ENCODE measurements at places on chromosomes 7 and 10. TPM values are rescaled to one million over a fixed set of nuclear protein-coding genes. Genes with fewer than 3 reads are reported as not detected.

GRCh38 chr7:100171087-100171681 is 2.8 kb upstream of the GAL3ST4 start:
- no peak for DNase-seq
- peaks cover 49% of the 10 kb centered on the region for H3K4me1 ChIP-seq
- H3K4me3 ChIP-seq: peak overlapping the region; percentile 39
- H3K27me3 ChIP-seq: peaks cover 4% of the 10 kb centered on the region
- no peaks in the 10 kb centered on the region for H3K36me3 ChIP-seq

- DNase-seq: no peak
- H3K4me1 ChIP-seq: no peaks in the 10 kb centered on the region
- no peak overlapping the region for H3K27ac ChIP-seq
- H3K27me3 ChIP-seq: no peaks in the 10 kb centered on the region
Observed at GRCh38 chr7:103121641-103122040, 27.3 kb downstream of the NAPEPLD start.

- no peaks in the 10 kb centered on the region for H3K36me3 ChIP-seq
- H3K4me1 ChIP-seq: no peaks in the 10 kb centered on the region
- no peaks in the 10 kb centered on the region for H3K27me3 ChIP-seq
- no peak overlapping the region for H3K4me3 ChIP-seq
- H3K27ac ChIP-seq: no peak overlapping the region
Observed at GRCh38 chr7:16299853-16300252, 121.5 kb downstream of the CRPPA start.

GRCh38 chr10:63466144-63466935 is 563 bp upstream of the JMJD1C start:
- no peaks in the 10 kb centered on the region for H3K27me3 ChIP-seq
- peak overlapping the region; percentile 87 for H3K4me3 ChIP-seq
- peak overlapping the region; percentile 77 for H3K27ac ChIP-seq
- H3K36me3 ChIP-seq: no peaks in the 10 kb centered on the region

DNA sequence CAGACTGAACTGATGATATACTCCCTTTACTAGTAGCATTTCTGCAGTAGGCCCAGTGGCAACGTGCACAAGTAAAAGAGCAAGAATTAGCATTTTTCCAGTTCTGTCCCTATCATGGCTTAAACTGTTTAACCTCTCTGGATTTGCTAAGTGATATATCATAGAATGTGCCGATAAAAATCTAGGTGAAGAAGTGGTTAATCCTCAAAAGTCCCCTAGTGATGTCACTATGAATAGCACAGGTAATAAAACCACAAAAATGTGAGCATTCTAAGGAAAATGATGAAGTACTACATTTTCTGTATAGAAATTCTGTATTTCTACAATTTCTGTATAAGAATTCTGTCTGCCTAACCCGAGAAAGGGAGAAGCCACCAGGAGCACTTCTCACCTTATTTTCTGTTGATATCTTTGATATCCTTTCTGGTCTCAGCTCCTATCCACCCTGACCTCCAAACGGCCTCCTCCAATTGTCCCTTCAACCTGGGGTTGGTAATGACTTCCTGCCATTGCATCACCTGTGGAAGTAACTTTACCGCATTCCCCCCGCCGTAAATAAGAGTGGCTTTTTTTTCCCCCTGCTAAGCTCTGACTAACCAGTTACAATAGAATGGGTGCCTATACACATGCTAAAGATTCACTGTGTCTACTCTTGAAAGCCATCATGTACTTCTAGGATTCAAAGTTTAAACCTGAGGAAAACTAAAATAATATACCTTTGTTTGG is 155.9 kb upstream of the ASAH2 start:
- no peak for DNase-seq
- no peaks in the 10 kb centered on the region for H3K27me3 ChIP-seq
- no peak overlapping the region for H3K27ac ChIP-seq
- H3K4me1 ChIP-seq: no peaks in the 10 kb centered on the region

DNA sequence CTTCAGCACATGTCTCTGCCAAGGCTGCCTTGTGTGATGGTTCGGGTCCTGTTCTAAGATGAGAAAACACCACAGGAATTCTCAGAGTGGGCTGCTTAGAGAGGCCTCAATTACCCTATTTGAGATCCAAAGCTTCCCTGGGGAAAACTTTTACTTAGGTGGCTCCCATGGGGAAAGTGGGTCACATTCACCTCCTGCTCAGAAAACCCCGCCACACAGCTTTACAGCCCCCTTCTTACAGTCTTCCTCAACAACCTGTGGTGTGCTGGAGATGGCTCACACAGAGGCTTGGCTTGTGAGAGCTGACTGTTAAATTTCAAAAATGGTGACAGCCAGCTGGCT is 36.6 kb upstream of the KCNIP2 start:
- no peak overlapping the region for H3K27ac ChIP-seq
- H3K4me1 ChIP-seq: peaks cover 6% of the 10 kb centered on the region
- DNase-seq: no peak
- no peak overlapping the region for H3K4me3 ChIP-seq
- peaks cover 7% of the 10 kb centered on the region for H3K36me3 ChIP-seq

DNA sequence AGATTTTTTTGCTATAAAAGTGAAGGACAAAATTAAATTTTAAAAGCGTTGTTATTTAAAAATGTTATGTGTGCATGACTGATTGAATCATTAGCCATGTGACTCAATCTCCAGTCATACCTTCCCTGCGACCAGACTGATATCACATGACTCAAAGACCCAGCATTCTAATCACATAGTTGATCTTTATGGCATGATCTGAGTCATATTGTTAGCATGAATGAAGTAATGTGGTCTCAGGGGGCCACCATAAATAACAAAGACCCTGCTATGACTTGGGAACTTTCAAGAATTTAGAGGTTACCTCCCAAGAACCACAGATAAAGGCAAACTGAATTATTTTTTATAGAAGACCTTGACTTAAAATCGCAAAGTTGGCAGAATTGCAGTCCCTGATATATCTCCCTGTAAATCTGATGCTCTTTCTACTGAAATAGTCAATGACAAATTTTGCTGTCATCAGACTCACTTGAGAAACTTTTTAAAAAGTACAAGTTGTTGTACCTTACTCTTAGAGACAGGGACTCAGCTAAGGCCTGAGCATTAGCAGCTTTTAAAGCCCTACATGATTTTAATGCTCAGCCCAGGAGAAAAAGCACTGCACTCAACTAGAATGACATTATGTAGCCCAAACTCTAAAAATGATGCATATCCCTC is 717.3 kb downstream of the XPNPEP1 start:
- DNase-seq: no peak
- H3K4me1 ChIP-seq: no peaks in the 10 kb centered on the region
- H3K36me3 ChIP-seq: no peaks in the 10 kb centered on the region

DNA sequence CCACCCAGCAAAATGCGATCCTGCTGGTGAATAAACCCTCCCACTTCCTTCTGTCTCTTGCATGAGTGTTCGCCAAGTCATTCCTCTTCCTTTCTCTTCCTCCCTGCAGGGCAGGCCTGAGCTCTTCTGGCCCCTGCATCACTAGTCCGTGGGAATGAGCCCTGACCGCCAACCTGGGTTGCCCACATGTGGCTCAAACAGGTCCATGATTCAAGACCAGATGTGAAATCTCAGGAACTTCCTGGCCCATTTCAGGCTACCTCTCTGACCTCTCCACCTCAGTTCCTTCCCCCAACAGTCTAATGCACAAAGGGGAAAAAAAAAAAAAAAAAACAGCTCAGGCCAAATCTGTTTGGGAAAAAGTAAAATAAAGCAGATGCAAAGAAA is 5.4 kb upstream of the YWHAG start:
- no peak for DNase-seq
- no peaks in the 10 kb centered on the region for H3K36me3 ChIP-seq
- H3K27ac ChIP-seq: no peak overlapping the region

DNA sequence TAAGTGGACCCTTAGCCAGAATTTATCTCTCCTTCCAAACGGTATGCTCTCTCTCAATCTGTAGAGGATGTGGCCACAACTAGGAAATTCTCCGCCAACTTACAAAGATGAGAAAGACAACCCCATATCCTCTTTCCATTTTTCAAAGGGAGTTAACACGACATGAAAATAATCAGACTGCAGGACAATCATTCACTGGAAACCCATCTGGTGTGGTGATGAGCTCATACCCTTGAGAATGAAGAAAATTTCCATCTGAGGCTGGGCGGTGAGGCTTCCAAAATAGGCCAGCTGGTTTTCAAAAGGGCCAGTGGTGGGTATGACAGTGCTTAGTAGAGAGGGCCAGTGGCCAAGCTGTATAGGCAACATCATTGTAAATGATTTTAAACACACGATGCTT is 369.6 kb downstream of the FRMD4A start:
- no peaks in the 10 kb centered on the region for H3K36me3 ChIP-seq
- no peaks in the 10 kb centered on the region for H3K27me3 ChIP-seq
- no peak for DNase-seq
- no peak overlapping the region for H3K27ac ChIP-seq
- no peaks in the 10 kb centered on the region for H3K4me1 ChIP-seq

DNA sequence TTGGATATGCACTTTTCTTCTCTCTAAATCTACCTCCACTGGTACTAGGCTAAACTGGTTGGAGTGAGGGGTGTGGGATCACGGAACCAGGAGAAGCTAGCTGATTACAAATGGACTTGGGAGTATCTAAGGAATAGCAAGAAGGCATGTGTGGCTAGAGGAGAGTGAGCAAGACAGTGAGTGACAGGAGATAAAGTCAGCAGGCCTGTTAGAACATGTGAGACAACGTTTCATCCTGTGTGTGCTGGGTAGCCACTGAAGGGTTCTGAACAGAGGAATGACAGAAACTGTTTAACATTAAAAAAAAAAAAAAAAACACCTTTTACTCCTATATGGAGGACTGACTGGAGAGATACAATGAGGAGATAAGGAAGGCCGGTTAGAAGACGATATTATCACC is 51.7 kb downstream of the ZNF438 start:
- H3K4me3 ChIP-seq: no peak overlapping the region
- no peaks in the 10 kb centered on the region for H3K36me3 ChIP-seq
- H3K27me3 ChIP-seq: no peaks in the 10 kb centered on the region
- DNase-seq: no peak
- H3K27ac ChIP-seq: no peak overlapping the region

GRCh38 chr10:77837248-77837924 is 89.2 kb downstream of the DLG5 start:
- H3K4me1 ChIP-seq: peaks cover 11% of the 10 kb centered on the region
- H3K27ac ChIP-seq: peak overlapping the region; percentile 57
- DNase-seq: peak; percentile 68
- no peak overlapping the region for H3K4me3 ChIP-seq
- H3K36me3 ChIP-seq: peaks cover 2% of the 10 kb centered on the region
- no peaks in the 10 kb centered on the region for H3K27me3 ChIP-seq

- no peaks in the 10 kb centered on the region for H3K4me1 ChIP-seq
- H3K36me3 ChIP-seq: no peaks in the 10 kb centered on the region
- no peak overlapping the region for H3K27ac ChIP-seq
- H3K27me3 ChIP-seq: no peaks in the 10 kb centered on the region
Observed at GRCh38 chr7:81460250-81461045, 309.4 kb downstream of the HGF start.

- H3K36me3 ChIP-seq: no peaks in the 10 kb centered on the region
- H3K4me3 ChIP-seq: no peak overlapping the region
- H3K27me3 ChIP-seq: no peaks in the 10 kb centered on the region
Observed at GRCh38 chr10:1659221-1659791, 78.0 kb downstream of the ADARB2 start.

GRCh38 chr10:5951721-5952407 is 25.5 kb downstream of the IL15RA start:
- H3K27ac ChIP-seq: no peak overlapping the region
- no peak for DNase-seq
- H3K27me3 ChIP-seq: no peaks in the 10 kb centered on the region
- H3K4me3 ChIP-seq: no peak overlapping the region
- H3K36me3 ChIP-seq: peaks cover 4% of the 10 kb centered on the region

- no peak overlapping the region for H3K27ac ChIP-seq
- no peak overlapping the region for H3K4me3 ChIP-seq
Observed at GRCh38 chr7:4269086-4269485, 413.0 kb upstream of the FOXK1 start.

- DNase-seq: no peak
- H3K36me3 ChIP-seq: no peaks in the 10 kb centered on the region
- H3K4me3 ChIP-seq: no peak overlapping the region
- no peaks in the 10 kb centered on the region for H3K27me3 ChIP-seq
- H3K27ac ChIP-seq: no peak overlapping the region
Observed at GRCh38 chr10:60704471-60704870, 73.8 kb upstream of the CDK1 start.

GRCh38 chr7:11552676-11553296 is 279.2 kb downstream of the THSD7A start:
- H3K4me3 ChIP-seq: no peak overlapping the region
- no peaks in the 10 kb centered on the region for H3K27me3 ChIP-seq
- no peaks in the 10 kb centered on the region for H3K4me1 ChIP-seq

- H3K36me3 ChIP-seq: no peaks in the 10 kb centered on the region
- H3K4me3 ChIP-seq: no peak overlapping the region
- H3K4me1 ChIP-seq: no peaks in the 10 kb centered on the region
- H3K27me3 ChIP-seq: peaks cover 2% of the 10 kb centered on the region
- no peak for DNase-seq
Observed at GRCh38 chr10:5532618-5533097, 7.9 kb downstream of the CALML3 start.

DNA sequence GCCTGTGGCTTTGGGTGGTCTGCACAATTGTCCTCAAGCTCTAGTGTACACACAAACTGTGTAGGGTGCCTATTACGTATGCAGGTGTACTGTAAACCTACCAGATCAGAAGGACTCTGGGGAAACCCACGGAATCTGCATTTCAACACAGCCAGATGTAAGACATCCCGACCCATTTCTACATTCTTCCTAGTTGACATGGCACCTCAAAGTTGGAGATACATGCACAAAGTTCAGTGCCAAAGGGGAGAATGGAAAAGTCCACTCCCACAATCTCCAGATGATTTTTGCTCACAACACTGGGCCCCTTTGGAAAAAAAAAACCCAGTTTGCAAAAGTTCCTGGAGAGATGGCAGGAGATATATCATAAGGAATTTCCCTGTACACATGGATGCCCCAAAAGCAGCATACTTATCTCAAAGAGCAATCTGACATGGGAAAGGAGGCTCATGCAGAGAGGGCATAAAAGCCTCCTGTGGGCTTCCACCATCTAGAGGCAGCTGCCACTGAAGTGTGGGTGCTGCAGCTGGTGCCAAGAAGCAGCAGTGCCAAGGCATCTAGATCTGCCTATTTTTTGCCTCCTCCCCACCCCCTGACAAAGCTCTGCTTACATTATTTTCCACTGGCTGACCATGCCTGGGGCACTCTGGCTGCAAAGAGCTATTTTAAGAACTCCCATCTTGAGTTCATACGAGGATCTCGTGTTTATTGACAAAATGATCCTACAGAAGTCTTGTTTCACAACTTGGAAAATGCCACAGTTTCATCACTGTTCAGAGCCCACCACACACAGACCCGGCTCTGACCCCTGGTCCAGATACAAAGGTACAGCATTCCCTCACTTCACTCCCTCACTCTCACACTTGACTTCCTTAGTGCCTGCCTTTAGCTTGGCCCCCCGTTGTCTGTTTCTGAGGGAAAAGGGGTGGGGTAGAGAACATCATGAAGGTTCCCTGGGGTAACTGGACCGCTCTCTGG is 12.9 kb downstream of the TECTB start:
- H3K27me3 ChIP-seq: no peaks in the 10 kb centered on the region
- H3K4me3 ChIP-seq: no peak overlapping the region
- no peaks in the 10 kb centered on the region for H3K36me3 ChIP-seq
- no peaks in the 10 kb centered on the region for H3K4me1 ChIP-seq
- no peak overlapping the region for H3K27ac ChIP-seq

The PLAC9 gene
- total RNA-seq: not detected

The VGF gene
- total RNA-seq: 0.23 TPM

The NXPH1 gene
- total RNA-seq: not detected

The PITRM1 gene
- 51.6 TPM for total RNA-seq

The NEUROG3 gene
- total RNA-seq: not detected

The ZNF804B gene
- not detected for total RNA-seq

The SUN3 gene
- not detected for total RNA-seq

The SORCS3 gene
- total RNA-seq: not detected

The FAM25A gene
- total RNA-seq: not detected

The SH2D4B gene
- total RNA-seq: 0.19 TPM
